ENCODE measurements at places on chromosomes 6 and 20. TPM values are rescaled to one million over a fixed set of nuclear protein-coding genes. Genes with fewer than 3 reads are reported as not detected.

- H3K27me3 ChIP-seq = peaks cover 9% of the 10 kb centered on the region
- peak overlapping the region; percentile 60 for H3K4me3 ChIP-seq
- peak overlapping the region; percentile 73 for H3K27ac ChIP-seq
- no peaks in the 10 kb centered on the region for H3K36me3 ChIP-seq
- no peak for DNase-seq
Observed at GRCh38 chr6:6678811-6679210, 90.3 kb downstream of the LY86 start.

DNA sequence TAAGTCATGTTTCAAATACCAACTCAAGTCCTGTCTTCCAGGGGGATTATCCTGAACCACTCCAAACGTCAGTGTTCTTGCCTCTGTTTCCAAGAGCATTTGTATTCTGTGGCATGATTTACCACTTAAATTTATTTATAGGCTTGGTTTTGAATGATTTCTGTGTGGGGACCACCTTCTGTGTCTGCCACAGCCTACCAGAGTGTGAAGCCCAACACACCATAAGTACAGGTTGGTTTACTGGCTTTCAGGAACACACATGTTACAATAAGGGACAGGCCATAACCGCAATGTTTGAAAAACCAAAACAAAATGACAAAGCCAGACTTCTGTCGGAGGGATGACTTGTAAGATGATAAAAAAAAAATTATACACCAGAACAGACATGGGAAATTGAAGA lies 56.5 kb upstream of the MAP3K7 start:
- no peak for DNase-seq
- no peak overlapping the region for H3K27ac ChIP-seq
- H3K36me3 ChIP-seq = no peaks in the 10 kb centered on the region
- no peaks in the 10 kb centered on the region for H3K4me1 ChIP-seq

DNA sequence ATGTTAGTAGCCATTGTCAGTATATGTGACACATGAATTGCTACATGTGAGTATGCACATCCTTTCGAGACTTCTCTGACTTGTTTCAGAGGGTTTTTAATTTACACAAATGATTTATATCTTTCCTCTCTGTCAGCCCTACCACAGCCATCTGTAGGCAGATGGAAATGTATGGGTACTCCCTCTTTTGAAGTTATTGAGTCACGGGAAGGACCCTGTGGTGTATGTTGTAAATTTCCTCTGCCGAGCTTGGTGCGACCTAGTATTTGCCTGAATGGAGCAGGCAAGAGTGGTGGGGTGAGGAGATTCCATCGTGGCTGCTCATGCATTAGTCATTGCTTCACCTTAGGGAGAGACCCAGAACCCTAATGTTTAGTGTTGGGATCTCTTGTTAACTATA lies 171.9 kb downstream of the JARID2 start:
- H3K4me3 ChIP-seq = no peak overlapping the region
- H3K4me1 ChIP-seq = peaks cover 35% of the 10 kb centered on the region
- peak overlapping the region; percentile 43 for H3K27ac ChIP-seq
- no peak for DNase-seq
- no peaks in the 10 kb centered on the region for H3K27me3 ChIP-seq

- H3K27me3 ChIP-seq = peaks cover 4% of the 10 kb centered on the region
- H3K36me3 ChIP-seq = no peaks in the 10 kb centered on the region
- H3K27ac ChIP-seq = no peak overlapping the region
- no peak for DNase-seq
- peaks cover 7% of the 10 kb centered on the region for H3K4me1 ChIP-seq
Observed at GRCh38 chr6:73732845-73733675, 37.1 kb downstream of the CD109 start.

DNA sequence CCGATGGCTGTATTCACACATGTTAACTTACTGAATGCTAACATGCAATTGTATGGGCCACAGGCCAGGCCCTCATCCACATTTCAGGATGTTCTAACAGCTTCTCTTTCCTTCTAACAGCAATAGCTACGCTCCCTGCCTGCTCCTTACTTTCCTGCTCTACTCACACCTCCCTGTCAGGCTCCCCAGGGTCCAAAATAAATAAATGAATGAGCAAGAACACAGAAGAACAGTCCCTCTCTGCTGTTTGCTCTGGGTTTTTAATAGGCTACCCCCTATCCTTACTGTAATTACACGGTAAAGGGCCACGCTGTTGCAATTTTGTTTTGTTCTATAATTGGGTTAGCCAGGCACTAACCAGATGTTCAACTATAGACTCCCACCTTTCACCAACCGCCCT lies 135.6 kb downstream of the GMDS start:
- H3K27me3 ChIP-seq = no peaks in the 10 kb centered on the region
- H3K4me3 ChIP-seq = no peak overlapping the region
- H3K36me3 ChIP-seq = peaks cover 3% of the 10 kb centered on the region
- peaks cover 21% of the 10 kb centered on the region for H3K4me1 ChIP-seq
- no peak overlapping the region for H3K27ac ChIP-seq

DNA sequence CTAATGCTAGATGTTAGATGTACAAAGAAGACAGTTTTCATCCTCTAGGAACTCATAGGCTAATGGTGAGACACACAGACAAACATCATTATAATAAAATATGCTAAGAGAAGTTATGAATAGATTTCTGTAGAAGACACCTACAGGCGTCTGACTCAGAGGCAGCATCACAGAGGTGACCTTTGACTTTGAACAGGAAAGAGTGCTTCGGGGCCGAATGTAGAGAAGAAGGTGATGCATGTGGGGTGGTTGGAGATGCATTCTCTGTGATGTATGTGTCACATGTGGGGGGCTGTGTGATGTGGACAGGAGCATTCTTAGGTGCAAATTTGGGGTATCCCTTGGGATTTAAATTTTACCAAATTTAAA lies 6.8 kb downstream of the GUCA1A start:
- H3K27me3 ChIP-seq = peaks cover 6% of the 10 kb centered on the region
- H3K27ac ChIP-seq = no peak overlapping the region
- no peaks in the 10 kb centered on the region for H3K4me1 ChIP-seq
- DNase-seq = no peak

Gene CTNNBL1
- total RNA-seq = 60.0 TPM

Gene MROH8
- total RNA-seq = 4.8 TPM

GRCh38 chr6:154356690-154357089 lies at the start of gene IPCEF1:
TSS of gene IPCEF1 (minus strand) at chr6:154356803. CDS start at chr6:154265947, 90,856 bp downstream.
- no peak within 1 kb of the TSS for H3K27ac ChIP-seq
- H3K4me3 ChIP-seq = no peak within 1 kb of the TSS
- H3K4me1 ChIP-seq = peaks cover 11% of the 10 kb centered on the region
- H3K27me3 ChIP-seq = no peaks in the 10 kb centered on the region
- DNase-seq = no peak
- H3K36me3 ChIP-seq = no peaks in the 10 kb centered on the region

Gene FAM83D
- 11.7 TPM for total RNA-seq

Gene TRIM31
- total RNA-seq = 1.8 TPM

- peaks cover 19% of the 10 kb centered on the region for H3K4me1 ChIP-seq
- peak; percentile 82 for DNase-seq
- no peaks in the 10 kb centered on the region for H3K36me3 ChIP-seq
- H3K27me3 ChIP-seq = peaks cover 3% of the 10 kb centered on the region
- peak overlapping the region; percentile 87 for H3K27ac ChIP-seq
- peak overlapping the region; percentile 82 for H3K4me3 ChIP-seq
Observed at GRCh38 chr20:62875419-62876361, 14.1 kb upstream of the TCFL5 start.

Gene ZNF391
- total RNA-seq = 8.4 TPM

- DNase-seq = no peak
- H3K4me3 ChIP-seq = no peak overlapping the region
- H3K4me1 ChIP-seq = peaks cover 7% of the 10 kb centered on the region
- H3K36me3 ChIP-seq = no peaks in the 10 kb centered on the region
Observed at GRCh38 chr6:14681699-14682487, 564.0 kb upstream of the JARID2 start.

Gene PACSIN1
- 12.5 TPM for total RNA-seq

DNA sequence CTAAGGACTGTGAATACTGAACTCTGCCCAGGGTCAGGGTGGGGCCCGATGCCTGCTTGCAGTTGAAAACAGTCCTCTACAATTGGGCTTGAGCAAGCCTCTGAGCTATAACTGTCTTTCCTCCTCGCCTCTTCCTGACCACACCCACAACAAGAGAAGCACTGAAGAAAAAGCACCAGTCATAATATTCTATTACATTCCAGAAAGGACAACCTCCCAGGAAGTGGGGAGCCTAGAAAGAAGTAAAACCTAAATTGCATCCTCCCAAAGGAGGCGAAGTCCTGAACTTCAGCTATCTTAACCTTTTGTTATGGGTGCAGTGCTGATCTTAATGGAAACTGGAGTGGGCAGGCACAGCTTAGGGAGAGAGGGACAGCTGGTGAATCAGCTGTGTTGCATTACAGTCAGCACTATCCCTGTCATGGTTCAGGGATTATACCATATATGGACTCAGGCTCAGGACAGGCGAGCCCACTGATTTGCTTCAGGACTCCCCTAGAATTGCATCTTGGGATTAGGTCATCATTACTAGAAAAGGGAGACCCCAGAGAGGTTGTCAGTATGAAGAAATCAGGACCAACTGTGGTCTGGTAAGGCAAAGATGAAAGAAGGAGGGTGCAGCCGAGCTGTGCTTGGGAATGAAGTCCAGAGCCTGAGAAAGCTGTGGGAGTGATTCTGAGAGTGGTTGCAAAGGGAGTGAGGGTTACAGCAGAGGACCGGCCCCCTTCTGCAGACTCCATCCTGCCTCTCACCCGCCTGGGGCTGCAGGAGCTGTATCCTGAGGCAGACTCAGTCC lies 18.3 kb upstream of the TRAM2 start:
- peaks cover 2% of the 10 kb centered on the region for H3K27me3 ChIP-seq
- no peaks in the 10 kb centered on the region for H3K36me3 ChIP-seq
- H3K4me3 ChIP-seq = peak overlapping the region; percentile 38
- H3K27ac ChIP-seq = peak overlapping the region; percentile 69
- no peak for DNase-seq

Gene FERMT1
- total RNA-seq = 7.1 TPM

Gene CNKSR3
- 18.4 TPM for total RNA-seq

Gene RAET1L
- not detected for total RNA-seq

DNA sequence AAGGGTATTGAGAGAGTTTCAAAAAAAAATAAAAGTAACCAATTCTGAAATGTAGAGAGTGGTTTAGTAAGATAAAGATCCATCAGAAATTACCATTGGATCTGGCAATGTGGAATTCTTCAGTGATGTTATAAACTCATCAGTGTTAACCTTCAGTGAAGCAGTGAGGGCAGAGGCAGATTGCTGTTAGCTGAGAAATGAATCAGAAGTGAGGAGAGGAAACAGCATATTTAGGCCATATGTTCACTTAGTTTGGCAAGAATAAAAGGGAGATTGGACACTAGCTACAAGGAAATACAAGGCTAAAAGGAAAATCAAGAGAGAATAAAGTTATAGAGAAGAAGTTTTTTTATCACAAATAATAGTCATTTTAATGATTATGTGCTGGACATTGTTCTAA lies 9.6 kb downstream of the KCNQ5 start:
- no peaks in the 10 kb centered on the region for H3K36me3 ChIP-seq
- peaks cover 16% of the 10 kb centered on the region for H3K27me3 ChIP-seq
- no peak overlapping the region for H3K27ac ChIP-seq
- no peaks in the 10 kb centered on the region for H3K4me1 ChIP-seq

GRCh38 chr6:19549109-19549508 lies 288.1 kb upstream of the ID4 start:
- H3K4me1 ChIP-seq = no peaks in the 10 kb centered on the region
- no peaks in the 10 kb centered on the region for H3K36me3 ChIP-seq
- no peak overlapping the region for H3K4me3 ChIP-seq
- no peak for DNase-seq
- no peak overlapping the region for H3K27ac ChIP-seq
- no peaks in the 10 kb centered on the region for H3K27me3 ChIP-seq

DNA sequence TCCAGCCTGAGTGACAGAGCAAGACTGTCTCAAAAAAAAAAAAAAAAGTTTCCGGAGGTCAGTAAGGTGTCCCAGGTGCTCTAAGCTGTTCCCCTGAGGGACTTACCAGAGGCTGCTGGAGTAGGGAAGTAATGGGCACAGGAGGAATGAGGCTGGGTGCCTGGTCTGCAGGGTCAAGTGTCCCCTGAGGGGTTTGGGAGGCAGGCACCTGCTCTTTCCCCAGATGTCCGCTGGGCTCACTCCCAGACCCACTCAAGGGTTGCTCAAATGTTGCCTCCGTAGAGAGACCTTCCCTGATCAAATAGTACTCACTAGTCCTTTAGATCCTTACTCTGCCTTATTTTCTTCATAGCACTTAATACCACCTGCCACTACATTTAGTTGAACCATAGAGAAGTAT lies 5.4 kb upstream of the MAPK13 start:
- no peak for DNase-seq
- no peaks in the 10 kb centered on the region for H3K36me3 ChIP-seq
- peaks cover 17% of the 10 kb centered on the region for H3K4me1 ChIP-seq
- no peak overlapping the region for H3K4me3 ChIP-seq
- H3K27ac ChIP-seq = peak overlapping the region; percentile 29
- peaks cover 11% of the 10 kb centered on the region for H3K27me3 ChIP-seq

- DNase-seq = no peak
- peaks cover 17% of the 10 kb centered on the region for H3K36me3 ChIP-seq
- peak overlapping the region; percentile 82 for H3K4me3 ChIP-seq
- H3K27me3 ChIP-seq = no peaks in the 10 kb centered on the region
- peaks cover 51% of the 10 kb centered on the region for H3K4me1 ChIP-seq
Observed at GRCh38 chr20:37346535-37347346, 801 bp downstream of the SRC start.

DNA sequence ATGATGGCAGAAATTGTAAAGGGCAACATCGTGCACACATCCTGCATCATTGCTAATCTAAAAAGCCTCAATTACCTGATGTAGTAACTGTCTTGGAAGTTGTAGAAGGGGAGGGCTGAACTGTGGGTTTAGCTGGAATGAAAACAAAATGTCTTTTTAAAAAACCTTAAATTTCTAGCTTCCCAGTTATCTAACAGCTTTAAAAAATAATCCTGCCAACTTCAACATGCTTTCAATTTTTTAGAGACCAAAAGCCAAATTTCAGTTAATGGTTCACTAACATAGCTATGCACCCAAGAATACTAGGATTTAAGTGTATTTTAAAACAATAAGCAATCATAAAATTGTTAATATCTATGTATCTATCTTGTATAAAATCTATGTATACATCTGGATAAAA lies 11.9 kb downstream of the CD164 start:
- H3K27me3 ChIP-seq = no peaks in the 10 kb centered on the region
- H3K36me3 ChIP-seq = peaks cover 38% of the 10 kb centered on the region
- DNase-seq = no peak

GRCh38 chr6:7912736-7913517 lies 2.3 kb upstream of the TXNDC5 start:
- H3K4me3 ChIP-seq = no peak overlapping the region
- H3K27ac ChIP-seq = no peak overlapping the region
- H3K36me3 ChIP-seq = no peaks in the 10 kb centered on the region
- no peak for DNase-seq
- H3K4me1 ChIP-seq = peaks cover 8% of the 10 kb centered on the region

- no peak overlapping the region for H3K4me3 ChIP-seq
- H3K4me1 ChIP-seq = peaks cover 15% of the 10 kb centered on the region
- no peaks in the 10 kb centered on the region for H3K27me3 ChIP-seq
Observed at GRCh38 chr6:113744861-113745260, 112.3 kb upstream of the MARCKS start.

- H3K4me3 ChIP-seq = peak overlapping the region; percentile 92
- H3K36me3 ChIP-seq = peaks cover 5% of the 10 kb centered on the region
- H3K27me3 ChIP-seq = peaks cover 20% of the 10 kb centered on the region
Observed at GRCh38 chr6:144214622-144215401, 64.5 kb downstream of the STX11 start.
